Fibroblast of skin of left quadriceps (primary cell): ENCODE measurements at places on chromosomes 13 and 19.

DNA sequence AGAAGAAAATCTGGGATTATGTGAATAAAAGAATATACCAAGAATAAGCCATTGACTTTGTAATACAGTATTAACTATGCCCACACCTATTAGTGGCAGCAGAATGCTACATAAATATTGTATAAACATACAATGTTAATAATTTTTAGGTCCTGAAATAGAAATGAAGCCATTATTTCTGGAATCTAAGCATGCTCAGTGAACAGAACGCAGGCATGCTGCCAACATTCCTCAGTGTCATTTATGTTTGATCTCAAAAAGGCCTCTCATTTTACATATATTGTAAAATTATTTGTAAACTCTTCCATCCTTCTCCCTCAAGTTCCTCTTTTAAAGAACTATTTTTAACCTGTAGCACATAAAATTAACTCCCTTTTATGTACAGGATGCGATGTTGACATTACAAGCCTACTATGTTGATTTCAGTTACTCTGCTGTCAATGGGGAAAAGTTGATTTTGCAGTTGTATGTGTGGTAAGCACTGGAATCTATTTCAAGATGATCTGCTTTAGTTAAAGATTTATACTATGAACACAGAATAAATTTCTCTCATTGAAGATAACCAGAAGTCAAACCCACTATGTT is 118.8 kb downstream of the VWA8 start:
- peak; percentile 56 for DNase-seq

DNA sequence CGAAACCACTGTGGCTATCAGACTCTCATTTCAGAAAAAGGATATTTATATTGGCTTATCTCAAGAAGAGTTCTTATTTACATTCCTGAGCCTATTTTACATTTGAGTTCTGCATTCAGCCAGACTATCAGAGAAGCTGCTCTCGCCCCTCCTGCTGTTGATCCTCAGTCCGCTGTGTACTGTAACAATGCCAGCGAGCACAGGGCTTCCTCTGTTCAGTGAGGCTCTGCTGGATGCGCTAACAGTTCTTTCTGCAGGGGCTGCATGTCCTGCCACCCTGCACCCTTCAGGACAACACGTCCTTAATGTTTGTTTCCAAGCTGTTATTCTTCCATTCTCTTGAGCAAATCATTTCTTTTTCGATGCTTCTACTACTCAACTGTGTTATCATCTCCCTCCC is 463.7 kb upstream of the SGCG start:
- DNase-seq, result no peak

GRCh38 chr13:26961890-26962615 is 201.5 kb upstream of the GPR12 start:
- DNase-seq, result no peak

DNA sequence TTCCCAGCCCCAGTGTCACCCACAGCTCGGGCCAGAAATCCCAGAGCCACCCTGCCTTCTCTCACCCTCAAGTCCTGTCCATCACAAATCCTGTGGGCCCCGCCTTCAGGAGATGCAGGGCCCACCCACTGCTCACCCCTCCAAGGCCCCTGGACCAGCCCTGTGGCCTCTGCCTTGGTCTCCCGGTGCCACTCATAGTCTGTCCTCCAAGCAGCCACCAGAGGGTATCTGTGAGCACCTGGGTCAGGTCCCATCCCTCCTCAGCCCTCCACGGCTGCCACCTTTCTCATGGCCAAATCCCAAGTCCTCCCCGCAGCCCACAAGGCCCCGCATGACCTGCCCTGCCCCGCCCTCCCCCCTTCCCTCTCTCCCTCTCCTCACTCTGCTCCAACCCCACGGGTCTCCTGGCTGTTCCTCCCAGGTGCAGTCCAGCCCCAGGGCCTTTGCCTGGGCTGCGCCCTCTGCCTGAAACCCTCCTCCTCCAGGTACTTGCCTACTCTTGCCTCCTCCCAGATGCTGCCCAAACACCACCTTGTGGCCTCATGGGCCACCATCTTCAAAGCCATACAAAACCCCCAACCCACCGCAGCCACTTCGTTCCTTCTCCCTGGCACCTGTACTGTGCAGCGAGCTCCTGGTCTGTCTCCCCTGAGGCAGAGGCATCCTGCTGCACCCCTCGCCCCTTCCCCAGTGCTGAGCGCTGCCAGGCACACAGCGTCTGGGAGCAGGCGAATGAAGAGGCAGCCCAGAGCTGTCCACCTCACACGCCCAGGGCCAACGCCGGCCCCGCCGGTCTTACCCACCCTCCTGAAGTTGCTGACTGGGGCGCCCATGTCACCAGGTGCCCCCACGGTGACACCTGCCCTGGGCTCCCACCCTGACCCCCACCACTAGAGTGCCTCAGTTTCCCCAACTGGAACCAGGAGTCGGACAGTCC is 13.2 kb upstream of the UQCR11 start:
- no peak for DNase-seq

DNA sequence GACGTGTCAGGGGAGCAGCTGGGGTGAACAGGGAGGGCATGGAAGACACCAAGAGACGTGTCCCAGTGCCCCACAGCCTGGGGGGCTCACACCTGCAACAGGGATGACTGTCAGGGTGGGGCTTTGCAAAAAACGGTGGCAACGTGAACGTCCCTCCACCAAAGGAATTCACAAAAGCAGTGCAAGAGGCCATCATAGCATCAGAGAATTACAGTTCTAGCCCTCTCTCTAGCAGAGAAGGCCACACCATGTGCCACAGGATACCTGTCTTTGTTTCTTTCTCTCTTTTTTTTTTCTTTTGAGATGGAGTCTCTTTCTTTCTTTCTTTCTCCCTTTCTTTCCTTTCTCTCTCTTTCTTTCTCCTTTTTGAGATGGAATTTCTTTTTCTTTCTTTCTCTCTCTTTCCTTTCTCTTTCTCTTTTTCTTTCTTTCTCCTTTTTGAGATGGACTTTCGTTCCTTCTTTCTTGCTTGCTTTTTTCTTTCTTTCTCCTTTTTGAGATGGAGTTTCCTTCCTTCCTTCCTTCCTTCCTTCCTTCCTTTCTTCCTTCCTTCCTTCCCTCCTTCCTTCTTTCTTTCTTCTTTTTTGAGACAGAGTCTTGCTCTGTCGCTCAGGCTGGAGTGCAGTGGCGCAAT is 17.1 kb upstream of the ATP11A start:
- no peak for DNase-seq

DNA sequence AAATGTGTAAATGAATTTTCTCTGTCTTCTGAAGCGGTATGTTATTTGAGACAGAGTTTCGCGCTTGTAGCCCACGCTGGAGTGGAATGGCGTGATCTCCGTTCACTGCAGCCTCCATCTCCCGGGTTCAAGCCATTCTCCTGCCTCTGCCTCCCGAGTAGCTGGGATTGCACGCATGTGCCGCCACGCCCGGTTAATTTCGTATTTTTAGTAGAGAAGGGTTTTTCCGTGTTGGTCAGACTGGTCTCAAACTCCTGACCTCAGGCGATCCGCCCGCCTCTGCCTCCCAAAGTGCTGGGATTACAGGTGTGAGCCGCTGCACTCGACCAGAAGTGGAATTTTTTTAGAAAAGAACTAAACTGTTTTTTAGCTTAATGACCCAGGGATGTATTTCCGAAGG is 3.4 kb upstream of the ZNF808 start:
- DNase-seq, result no peak

DNA sequence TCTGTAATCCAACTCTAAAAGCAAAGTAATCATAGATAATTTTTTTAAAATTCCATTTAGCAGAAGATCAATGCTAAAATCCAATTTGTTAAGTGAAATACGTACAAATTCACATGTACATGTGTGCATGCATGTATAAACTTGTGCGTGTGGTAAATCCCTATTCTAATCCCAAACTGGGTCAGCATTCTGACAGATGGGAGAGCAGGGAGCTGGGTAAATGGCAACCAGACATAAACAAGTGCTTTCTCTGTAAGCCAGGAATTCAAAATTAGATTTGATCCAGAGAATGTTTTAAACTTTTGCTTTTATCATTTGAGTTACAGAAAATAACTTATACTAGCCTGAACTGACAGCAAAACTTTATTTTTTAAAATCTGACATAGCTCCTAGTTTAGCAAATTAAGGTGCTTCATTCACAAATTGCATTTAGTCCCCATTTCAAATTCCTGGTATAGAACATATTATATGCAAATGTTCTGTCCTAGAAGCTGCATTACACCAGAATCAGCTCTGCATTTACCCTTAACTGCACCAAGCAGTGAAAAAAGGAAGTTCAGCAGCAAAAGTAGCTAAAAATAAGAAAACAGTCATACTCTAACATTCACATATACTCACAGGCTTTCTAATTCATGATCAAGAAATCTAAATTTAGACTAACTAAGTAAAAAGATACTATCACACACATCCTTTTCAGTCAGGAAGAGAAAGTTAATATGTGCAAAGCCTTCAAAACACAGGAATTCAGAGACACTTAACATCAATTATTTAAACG is 32.6 kb downstream of the UBL3 start:
- DNase-seq, result no peak

GRCh38 chr13:113589251-113589960 is 4.9 kb downstream of the TFDP1 start:
- no peak for DNase-seq

- no peak for DNase-seq
Observed at GRCh38 chr19:51372649-51373504, at the start of gene NKG7. Gene NKG7 (minus strand): TSS chr19:51372654. CDS start chr19:51372535, 119 bp downstream.
